ENCODE measurements at places on chromosomes 5 and 9.

DNA sequence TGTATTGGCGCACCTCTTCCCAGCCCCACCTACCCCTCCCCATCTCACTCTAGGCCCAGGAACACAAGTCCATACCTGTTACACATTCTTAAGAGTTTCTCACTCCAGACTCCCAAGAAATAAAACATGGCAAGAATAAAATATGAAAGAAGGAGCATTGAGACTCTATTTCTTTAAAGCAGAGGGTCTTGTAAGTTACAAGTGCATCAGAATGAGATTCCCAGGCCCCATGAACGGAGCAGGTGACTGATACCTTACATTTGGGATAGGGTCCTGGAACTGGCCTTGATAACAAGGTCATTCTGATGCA is 5.7 kb downstream of the EGR1 start:
- no peak for DNase-seq

- DNase-seq = no peak
Observed at GRCh38 chr9:131635892-131636291, 90.6 kb downstream of the PRRT1B start.

GRCh38 chr9:101038488-101038887 is 10.0 kb downstream of the PLPPR1 start:
- no peak for DNase-seq

DNA sequence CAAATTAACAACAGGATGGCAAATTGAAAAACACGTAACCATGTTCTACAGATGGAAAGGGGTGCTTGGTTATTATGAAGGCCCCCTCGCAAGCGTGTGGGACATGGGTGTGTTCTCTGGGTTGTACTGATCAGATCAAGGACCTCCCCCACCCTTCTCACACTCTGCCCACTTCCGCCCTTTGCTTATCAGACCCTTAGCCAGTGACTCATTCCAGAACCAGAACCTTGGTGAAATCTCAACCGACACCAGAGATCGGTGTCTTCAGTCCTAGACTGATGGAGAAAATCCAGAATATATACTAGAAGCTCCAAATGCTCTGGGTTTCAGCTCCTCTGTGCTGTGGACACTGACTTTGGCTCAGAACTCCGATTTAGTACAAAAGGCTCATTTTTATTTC is 64.9 kb downstream of the PTTG1 start:
- no peak for DNase-seq

DNA sequence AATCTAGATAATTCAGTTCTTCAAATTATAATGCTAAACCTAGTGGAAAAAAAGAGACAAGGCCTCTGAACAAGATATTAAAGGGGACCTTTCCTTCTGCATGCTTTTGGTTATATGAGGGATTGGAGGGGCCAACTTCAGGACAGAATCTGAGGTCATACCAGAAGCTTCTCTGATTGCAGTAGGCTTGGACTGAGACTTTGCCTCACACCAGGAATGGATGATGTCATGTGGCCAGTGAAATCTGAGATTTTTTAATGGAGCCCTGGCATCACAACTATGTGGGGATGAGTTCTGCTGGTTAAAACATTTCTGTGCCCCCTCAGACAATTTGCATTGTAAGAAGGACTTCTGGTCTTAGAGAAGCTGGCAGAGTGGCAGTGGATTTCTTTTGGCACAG is 88.6 kb downstream of the ANGPTL2 start:
- DNase-seq = no peak

- DNase-seq = no peak
Observed at GRCh38 chr5:179318221-179318955, 26.9 kb downstream of the ADAMTS2 start.

GRCh38 chr9:127199001-127199791 is 65.4 kb upstream of the GARNL3 start:
- peak; percentile 13 for DNase-seq

DNA sequence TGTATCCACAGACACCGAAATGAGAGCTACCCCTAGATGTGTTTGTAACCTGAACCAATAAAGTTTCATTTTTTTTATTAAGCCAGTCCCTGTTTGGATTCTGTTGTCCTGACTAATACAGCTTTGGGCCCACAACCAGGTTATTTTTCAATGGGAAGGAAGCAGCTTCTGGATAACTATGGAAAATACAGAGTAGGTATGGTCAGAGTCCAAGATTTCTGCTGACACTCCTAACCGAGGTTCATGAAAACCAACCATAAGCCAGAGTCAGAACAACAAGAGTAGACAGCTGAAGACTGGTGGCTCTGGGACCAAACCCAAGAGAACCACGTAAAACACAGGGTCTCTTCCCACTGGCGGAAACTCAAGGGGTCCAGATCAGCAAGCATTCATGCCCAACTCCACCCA is 10.8 kb downstream of the KLF9 start:
- DNase-seq = no peak

- DNase-seq = no peak
Observed at GRCh38 chr5:137648361-137648760, 87.5 kb downstream of the KLHL3 start.

Measured in NCI-H146 (cell line).